Spleen (tissue), 13 donors: ENCODE measurements at places on chromosomes 12 and 14.

DNA sequence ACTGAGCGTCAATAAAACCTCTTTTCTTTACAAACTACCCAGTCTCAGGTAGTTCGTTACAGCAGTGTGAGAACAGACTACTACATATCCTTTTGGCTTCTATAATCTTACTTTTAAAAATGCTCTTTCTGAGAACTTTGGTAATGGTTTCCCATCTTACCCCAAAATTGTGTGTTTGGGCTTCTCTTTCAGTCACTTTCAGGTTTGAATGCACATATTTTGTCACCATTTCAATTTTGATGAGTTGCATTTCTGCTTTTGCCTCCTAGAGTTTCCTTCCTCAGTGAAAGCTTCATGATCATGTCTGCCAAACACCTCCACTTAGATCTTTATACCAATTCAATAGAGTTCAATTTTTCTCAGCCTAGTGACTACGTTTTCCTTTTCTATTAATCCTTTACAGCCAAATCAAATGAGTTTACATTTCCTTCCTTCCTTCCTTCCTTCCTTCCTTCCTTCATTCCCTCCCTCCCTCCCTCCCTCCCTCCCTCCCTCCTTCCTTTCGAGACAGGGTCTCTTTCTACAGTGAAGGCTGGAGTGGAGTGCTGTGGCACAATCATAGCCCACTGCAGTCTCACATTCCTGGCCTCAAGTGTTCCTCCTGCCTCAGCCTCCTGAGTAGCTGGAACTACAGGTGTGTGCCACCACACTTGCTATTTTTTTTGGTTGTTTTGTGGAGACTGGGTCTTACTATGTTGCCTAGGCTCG is 124.9 kb downstream of the BCAT1 start:
- DNase-seq: no peak

GRCh38 chr14:103891667-103892215 is 36.5 kb upstream of the TDRD9 start:
- DNase-seq: no peak

DNA sequence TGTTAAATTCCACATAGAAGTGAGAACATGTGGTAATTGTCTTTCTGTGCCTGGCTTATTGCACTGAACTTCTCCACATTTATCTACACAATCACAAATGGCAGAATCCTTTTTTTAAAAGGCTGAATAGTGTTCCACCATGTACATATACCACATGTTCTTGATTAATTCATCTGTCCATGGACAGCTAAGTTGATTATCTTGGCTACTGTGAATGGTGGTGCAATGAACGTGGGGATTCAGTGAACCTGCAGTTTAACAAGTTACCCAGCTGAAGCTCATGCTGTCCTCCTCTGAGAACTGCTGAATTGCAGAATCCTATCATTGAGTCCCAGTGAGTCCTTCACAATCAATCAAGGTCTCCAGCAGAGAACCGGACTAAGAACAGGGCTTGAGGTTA is 74.9 kb downstream of the TBK1 start:
- no peak for DNase-seq

DNA sequence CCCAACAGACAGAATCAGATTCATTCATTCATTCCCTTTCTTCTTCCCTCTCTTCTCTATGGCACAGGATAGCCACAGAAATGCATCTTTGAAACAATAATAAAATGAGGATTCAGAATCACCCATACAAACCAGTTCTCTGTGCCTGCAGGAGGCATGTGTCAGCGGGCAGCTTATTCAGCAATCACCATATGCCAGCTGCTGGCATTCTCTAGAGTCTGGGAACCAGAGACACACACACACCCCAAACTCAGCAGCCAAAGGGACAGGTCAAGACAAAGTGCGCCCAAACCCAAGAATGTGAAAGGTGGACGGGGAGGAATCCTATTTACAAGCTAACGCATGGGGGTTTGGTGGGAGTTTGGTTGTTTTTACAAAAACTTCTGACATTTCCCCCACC is 14.1 kb downstream of the ARF3 start:
- no peak for DNase-seq

DNA sequence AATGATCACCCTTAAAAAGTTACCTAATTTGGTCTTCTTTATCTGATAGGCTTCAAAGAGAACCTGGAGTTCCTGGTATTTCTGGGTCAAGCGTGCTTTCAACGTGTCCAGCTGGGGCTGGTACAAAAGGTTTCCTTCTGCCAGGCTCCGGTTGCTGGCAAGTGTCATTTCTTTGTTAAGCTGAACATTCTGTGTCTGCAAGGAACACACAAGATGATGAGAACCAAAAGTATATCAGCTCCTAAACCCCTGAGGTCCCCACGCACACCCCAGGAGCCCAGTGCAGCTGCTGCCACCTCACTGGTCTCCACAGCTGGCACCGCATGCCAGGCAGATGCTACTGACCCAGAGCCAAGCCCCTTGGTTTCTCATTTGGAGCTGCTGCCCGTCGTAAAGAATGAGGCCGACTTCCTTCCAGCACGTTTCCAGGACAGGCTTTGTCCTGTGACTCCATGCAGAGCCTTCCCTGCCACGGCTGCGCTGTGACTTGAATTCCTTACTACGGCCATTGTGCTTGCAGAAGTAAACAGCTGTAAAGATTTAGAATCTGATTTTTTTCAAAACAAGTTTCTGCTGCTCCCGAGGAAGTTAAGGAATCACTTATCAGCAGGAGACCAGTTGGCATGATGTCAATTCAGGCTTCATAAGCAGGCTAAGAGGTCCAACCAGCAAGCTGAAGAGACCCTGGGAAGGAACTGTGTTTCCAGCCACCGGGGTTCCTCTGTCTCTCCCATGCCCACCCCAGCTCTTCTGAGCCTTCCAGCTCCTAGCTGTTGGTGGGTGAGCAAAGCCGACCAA is 24.9 kb downstream of the VPS37B start:
- DNase-seq: peak; percentile 74

DNA sequence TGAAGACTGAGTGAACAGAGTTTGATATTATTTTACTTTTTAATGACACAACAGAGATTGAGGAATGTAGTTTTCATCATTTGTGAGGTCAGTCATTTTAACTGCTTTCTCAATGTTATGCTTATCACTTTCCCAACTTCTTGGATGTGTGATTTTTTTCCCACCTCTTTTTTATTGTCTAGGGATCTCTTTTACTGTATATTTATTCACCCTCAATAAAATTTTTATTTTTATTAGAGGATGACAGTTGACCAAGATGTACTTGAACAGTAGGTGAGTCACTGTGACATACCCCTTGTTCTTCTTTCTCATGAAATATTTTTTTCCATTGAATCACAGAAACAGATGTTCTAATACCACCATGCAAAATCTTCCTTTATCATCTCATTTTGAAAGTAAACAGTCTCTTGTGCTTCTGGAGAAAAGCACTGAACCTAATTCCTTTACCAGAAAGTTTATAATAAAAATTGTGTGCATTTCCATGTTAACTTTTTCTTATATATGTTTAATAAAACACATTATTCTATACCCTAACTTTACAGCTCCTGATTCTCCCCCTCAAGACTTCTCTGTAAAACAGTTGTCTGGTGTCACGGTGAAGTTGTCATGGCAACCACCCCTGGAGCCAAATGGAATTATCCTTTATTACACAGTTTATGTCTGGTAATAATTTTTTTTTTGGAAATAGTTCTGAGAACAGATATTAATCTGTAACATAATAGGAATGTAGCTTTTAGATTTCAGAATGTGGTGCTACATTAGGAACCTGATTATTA is 65.9 kb downstream of the PTPRQ start:
- DNase-seq: no peak

- DNase-seq: no peak
Measured at GRCh38 chr12:42957136-42957535, 367.6 kb upstream of the PRICKLE1 start.

GRCh38 chr12:1918884-1919236 is 408 bp upstream of the CACNA2D4 start:
- DNase-seq: peak; percentile 73

- DNase-seq: no peak
Measured at GRCh38 chr12:132105467-132105866, 38.7 kb downstream of the DDX51 start.

- DNase-seq: no peak
Measured at GRCh38 chr14:52395728-52396127, 81.6 kb downstream of the PTGER2 start.

DNA sequence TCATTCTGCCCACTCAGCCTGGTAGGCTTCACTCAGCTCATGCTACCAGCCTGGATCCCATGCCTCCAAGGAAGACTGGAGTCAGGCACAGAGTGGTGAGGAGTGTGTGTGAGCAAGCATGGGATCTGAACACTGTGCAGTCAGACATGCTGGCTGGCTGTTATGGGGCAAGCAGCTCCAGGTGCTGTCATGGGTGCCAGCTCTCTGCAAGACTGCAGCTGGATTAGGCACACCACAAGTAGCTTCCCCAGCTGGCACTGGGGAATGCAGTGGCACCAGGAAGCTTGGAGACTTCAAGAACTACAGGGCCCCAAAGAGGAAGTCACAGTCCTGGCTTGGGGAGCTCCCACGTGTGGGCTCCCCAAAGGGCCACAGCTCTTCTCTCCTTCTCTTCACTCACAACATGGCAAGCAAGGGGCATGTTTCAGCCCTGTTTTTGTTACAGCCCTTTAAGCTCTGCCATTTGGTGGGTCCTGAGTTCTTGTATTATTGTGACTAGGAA is 202.5 kb downstream of the VRK1 start:
- no peak for DNase-seq

- DNase-seq: no peak
Measured at GRCh38 chr12:4824380-4824779, 85.3 kb upstream of the KCNA1 start.

DNA sequence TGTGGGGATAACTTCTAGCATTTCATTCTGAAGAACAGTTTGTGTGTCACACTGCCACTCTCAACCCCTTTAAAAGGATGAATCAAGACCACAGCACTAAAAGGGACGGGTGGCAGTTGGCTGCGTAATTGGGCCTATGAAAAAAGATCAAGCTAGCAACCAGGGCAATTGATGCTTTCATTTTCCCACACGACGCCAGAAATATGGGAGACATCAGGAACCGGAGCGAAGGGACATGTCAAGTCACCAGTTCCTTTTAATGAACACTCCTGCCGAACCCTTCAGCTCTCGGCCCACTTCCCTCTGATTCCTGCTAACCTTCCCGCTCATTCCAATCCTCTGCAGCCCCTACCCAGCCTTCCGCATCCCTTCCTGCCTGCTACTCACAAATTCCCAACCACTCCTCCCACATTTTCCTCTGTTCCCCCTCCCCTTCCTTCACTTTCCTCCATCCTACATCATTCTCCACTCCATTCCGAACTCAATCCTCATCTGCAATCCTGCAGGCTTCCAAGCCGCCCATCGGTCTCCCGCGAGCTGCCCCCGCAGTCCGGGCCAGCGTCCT is 753 bp downstream of the CSRNP2 start:
- DNase-seq: no peak

- DNase-seq: no peak
Measured at GRCh38 chr14:63578300-63578699, 35.1 kb upstream of the PPP2R5E start.

DNA sequence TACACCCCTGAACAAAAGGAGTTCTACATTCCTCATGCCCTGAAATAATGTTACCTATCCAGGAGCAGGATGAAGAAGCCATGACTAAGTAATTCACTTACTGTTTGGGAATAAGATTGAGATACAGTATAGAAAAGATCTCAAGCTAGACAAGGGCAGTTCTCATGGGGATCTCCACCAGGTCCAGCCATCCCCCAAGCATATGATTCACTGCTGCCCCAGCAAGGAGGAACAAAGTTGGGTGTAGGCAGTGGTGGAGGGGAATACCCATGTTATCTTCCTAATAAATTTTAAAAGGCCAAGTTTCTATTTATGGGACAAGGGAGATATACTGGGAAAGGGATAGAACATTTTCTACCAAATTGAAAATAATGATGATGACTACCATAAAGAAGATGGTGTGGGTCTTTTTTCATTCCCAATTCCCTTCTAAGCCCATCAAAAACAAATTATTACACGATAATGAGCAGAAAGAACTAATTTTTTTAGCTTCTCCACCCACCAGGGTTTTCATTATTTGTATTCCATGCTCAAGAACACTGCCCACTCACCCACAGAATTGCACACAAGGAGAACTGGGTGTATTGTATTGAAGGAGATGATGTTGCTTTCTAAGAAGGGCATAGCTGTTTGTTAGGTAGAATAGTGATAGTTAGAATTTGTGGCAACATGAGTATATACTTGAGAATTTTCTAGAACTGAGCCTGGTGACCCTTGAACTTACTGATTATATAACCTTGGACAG is 204.6 kb downstream of the BTG1 start:
- no peak for DNase-seq

DNA sequence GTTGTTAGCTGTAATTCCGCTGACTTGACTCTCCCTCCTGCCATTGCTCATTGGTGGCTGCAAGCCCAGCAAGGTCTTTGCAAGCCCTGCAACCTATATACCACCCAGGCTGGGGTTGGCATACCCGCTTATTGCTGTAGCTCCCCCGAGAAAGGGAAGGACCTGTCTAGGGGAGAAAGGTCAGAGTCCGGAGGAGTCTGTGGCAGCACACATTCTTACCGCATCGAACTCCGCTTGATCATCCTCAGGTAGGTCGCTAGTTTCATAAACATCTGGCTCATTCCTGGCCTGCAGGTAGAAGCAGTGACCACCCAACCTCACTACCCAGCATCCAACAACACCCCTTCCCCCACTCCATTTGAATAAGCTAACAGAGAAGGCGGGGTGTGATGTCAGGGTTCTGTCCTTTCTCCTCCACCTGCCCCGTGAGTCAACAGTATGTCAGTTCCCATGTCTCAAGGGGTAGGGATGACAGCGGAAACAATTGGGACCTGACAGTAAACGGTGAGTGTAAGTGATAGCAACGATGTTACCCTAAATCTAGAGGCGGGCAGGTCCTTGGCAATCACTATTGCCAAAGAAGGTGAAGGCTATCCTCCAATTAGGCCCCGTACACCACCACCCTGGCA is 1.1 kb downstream of the DCTN2 start:
- DNase-seq: no peak

GRCh38 chr14:36524874-36525745 is 5.1 kb upstream of the NKX2-1 start:
- DNase-seq: no peak

DNA sequence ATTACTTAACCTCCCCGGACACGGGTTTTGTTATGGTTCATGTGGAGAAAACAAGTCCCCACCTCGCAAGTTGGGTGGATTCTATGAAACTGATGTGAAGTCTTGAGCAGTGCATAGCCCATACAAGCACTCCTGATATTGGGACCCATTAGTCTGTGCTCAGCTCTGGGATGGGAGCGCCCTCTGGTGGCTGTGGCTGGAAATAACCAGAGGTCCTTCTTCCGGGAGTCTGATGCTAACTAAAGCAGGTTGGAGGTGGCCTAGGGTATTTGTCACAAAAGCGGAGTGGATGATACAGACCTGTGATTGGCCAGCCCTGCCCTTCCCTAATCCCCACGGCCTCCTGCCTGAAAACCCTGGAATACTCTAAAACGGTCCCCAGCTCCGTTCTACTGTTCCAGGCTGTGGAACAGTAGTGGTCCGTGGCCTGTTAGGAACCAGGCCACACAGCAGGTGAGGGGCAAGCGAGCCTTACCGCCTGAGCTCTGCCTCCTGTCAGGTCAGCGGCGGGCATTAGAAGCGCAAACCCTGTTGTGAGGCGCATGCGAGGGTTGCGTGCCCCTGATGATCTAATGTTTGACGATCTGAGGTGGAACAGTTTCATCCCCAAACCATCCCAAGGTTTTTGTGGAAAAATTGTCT is 6.4 kb downstream of the SLC48A1 start:
- peak; percentile 96 for DNase-seq
